ENCODE measurements at places on chromosomes 6 and 20. TPM values are rescaled to one million over a fixed set of nuclear protein-coding genes. Genes with fewer than 3 reads are reported as not detected.

The PXT1 gene
- not detected for polyA plus RNA-seq

The LZTS3 gene
- polyA plus RNA-seq, result 3.9 TPM

The C6orf15 gene
- polyA plus RNA-seq, result not detected

The RAET1E gene
- 8.8 TPM for polyA plus RNA-seq

The SCRT2 gene
- polyA plus RNA-seq, result not detected

GRCh38 chr6:37222125-37222967 is 35.2 kb upstream of the TBC1D22B start:
- H3K27me3 ChIP-seq, result no peaks in the 10 kb centered on the region
- H3K36me3 ChIP-seq, result no peaks in the 10 kb centered on the region
- H3K27ac ChIP-seq, result no peak overlapping the region
- peaks cover 4% of the 10 kb centered on the region for H3K4me1 ChIP-seq

DNA sequence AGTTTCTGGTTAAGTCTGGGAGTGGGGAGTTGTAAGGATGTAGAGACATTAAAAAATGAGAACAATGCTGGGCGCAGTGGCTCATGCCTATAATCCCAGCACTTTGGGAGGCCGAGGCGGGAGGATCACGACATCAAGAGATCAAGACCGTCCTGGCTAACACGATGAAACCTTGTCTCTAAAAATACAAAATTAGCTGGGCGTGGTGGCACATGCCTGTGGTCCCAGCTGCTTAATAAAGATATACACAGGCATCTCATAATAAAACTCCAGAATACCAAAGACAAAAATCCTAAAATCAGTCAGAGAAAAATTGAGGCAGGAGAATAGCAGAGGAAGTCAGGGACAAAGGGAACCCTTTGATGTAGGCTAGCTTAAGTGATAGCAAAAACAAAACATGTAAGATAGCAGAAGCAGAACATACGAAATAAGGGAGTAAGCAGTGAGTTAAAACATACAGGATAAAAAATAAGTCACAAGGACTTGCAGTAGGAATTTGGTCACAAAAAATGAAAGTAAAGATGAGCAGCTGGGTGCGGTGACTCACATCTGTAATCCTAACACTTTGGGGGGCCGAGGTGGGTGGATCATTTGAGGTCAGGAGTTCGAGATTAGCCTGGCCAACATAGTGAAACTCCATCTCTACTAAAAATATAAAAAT is 23.6 kb downstream of the DDX43 start:
- H3K27me3 ChIP-seq, result no peaks in the 10 kb centered on the region
- DNase-seq, result peak; percentile 3
- no peak overlapping the region for H3K4me3 ChIP-seq
- H3K36me3 ChIP-seq, result no peaks in the 10 kb centered on the region

GRCh38 chr20:4320291-4320690 is 304.9 kb upstream of the RNF24 start:
- no peak overlapping the region for H3K4me3 ChIP-seq
- H3K27me3 ChIP-seq, result no peaks in the 10 kb centered on the region
- H3K27ac ChIP-seq, result no peak overlapping the region

DNA sequence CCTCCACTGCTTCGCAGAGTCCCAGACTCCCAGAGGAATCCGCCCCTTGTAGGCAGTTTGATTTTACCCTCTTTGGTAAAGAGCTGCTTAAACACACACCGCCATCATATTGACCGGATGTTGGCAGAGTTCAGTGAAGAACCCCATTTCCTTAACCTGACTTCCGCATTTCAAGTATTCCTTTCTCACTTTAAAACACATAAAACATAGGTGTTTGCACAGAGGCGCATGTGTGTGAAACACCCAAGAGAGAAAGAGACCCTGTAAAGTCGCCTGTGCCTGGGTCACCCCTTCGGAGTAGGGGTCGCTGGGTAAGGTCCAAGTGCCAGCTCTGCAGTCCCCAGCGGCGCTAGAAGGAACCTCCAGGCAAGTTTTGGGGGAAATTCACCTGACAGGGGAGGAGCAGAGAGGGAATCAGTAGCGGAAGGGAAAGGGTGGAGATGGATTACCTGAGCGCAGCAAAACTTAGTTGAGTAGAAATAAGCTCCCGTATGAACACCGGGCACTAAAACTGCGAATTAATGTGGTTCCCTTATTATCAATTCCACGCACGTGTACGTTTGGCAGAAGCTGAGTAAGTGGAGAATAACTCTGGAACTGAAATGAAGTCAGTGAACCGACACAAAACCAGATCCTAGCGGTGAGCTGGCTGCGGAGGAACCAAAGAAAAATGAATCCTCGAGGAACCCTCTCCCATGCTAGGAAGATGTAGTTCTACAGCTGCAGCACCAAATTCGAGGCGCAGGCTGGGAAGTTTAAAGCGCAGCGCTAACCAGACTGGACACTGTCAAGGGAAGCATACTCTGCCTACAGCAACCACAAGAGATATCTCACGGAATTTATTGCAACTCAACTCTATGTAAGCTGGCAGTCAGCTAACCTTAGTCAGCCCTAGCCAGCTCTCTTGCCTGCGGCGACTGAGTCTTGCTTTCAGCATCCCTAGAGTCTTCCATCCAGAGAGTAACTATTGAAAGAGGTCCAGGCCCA is 3.5 kb upstream of the HTR1B start:
- peak overlapping the region; percentile 79 for H3K4me3 ChIP-seq
- peaks cover 46% of the 10 kb centered on the region for H3K27me3 ChIP-seq
- H3K4me1 ChIP-seq, result no peaks in the 10 kb centered on the region
- DNase-seq, result peak; percentile 48
- H3K27ac ChIP-seq, result no peak overlapping the region
- H3K36me3 ChIP-seq, result no peaks in the 10 kb centered on the region

- no peaks in the 10 kb centered on the region for H3K27me3 ChIP-seq
- no peak overlapping the region for H3K4me3 ChIP-seq
- DNase-seq, result no peak
- no peaks in the 10 kb centered on the region for H3K36me3 ChIP-seq
- no peak overlapping the region for H3K27ac ChIP-seq
These were observed 1347.5 kb upstream of the ADGRB3 start for GRCh38 chr6:67287566-67287965.

DNA sequence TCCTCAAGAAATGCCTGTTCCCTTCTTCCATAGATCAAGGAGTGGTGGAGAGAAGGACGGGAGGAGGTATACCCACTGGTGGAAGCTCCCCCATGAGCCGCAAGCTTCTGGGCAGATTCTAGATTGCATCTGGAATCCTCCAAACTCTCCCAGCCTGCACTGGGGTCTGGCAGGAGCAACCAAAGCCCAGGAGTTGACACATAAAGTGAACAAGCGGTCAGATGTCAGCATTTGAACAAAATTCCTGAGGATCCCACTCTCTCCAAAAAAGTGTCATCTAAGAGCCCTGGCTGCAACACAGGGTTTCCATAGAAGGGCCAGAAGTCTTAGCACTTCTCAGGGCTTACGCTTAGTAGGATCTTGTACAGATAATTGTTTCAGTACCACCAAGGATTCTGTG is 88.2 kb downstream of the KCNB1 start:
- H3K4me3 ChIP-seq, result no peak overlapping the region
- DNase-seq, result peak; percentile 71
- no peaks in the 10 kb centered on the region for H3K36me3 ChIP-seq
- peaks cover 27% of the 10 kb centered on the region for H3K4me1 ChIP-seq
- H3K27ac ChIP-seq, result no peak overlapping the region
- peaks cover 10% of the 10 kb centered on the region for H3K27me3 ChIP-seq

- 0 out of 2 replicates have a peak overlapping the region, but pooled peaks have one; percentile 5 for H3K27ac ChIP-seq
- DNase-seq, result peak; percentile 52
- H3K4me3 ChIP-seq, result no peak overlapping the region
- no peaks in the 10 kb centered on the region for H3K36me3 ChIP-seq
- peaks cover 9% of the 10 kb centered on the region for H3K4me1 ChIP-seq
These were observed 65.0 kb upstream of the TOX2 start for GRCh38 chr20:43849496-43850186.

GRCh38 chr6:43120101-43120763 is 44.1 kb downstream of the PTK7 start:
- peak overlapping the region; percentile 100 for H3K27ac ChIP-seq
- no peak overlapping the region for H3K4me3 ChIP-seq
- H3K27me3 ChIP-seq, result no peaks in the 10 kb centered on the region
- DNase-seq, result no peak

GRCh38 chr6:110629153-110629552 is 152.7 kb upstream of the SLC22A16 start:
- peaks cover 8% of the 10 kb centered on the region for H3K4me1 ChIP-seq
- DNase-seq, result no peak
- H3K36me3 ChIP-seq, result no peaks in the 10 kb centered on the region

DNA sequence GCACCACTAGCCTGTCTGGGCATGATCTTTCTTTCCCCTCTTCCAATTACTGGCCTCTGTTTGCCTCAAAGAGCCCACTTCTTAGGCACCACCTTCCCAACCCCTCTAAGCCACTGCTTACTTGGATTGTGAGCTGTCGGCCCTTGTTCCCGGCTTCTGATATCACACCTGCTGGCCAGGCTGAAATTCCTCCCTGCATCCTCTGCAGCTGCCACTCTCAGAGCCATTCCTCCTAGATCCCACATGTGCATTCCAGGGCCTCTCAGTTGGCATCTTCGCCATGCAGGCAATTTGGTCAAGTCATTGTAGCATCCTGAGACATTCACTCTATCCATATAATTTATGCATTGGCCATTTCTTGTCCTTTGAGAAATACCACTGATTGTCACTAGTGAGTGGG is 135.9 kb downstream of the OLIG3 start:
- no peaks in the 10 kb centered on the region for H3K4me1 ChIP-seq
- H3K36me3 ChIP-seq, result no peaks in the 10 kb centered on the region
- H3K27me3 ChIP-seq, result no peaks in the 10 kb centered on the region
- no peak overlapping the region for H3K4me3 ChIP-seq
- no peak for DNase-seq

GRCh38 chr6:105493736-105494135 is 90.9 kb upstream of the PREP start:
- H3K4me1 ChIP-seq, result no peaks in the 10 kb centered on the region
- H3K36me3 ChIP-seq, result no peaks in the 10 kb centered on the region
- no peak for DNase-seq
- no peak overlapping the region for H3K4me3 ChIP-seq
- no peaks in the 10 kb centered on the region for H3K27me3 ChIP-seq
- H3K27ac ChIP-seq, result no peak overlapping the region

DNA sequence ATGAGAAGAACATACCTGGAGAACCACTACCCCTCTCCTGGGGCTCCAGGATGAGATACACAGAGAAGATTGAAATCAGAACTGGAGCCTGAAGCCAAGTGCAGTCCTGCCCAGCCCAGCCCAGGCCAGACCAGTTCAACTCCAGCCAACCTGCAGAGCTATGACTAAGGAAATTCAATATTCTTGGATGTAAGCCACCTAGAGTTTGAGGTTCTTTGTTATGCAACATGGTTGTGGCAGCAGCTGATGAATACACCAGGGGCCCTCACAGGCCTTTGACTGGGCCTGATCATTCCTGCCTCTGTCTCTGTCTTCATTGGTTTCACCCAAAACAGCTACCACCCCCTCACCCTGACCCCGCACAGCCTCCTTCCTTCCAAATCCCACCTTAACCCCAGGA is 167.8 kb downstream of the LRFN2 start:
- H3K4me3 ChIP-seq, result no peak overlapping the region
- no peaks in the 10 kb centered on the region for H3K4me1 ChIP-seq
- H3K27ac ChIP-seq, result no peak overlapping the region
- peak; percentile 10 for DNase-seq
- no peaks in the 10 kb centered on the region for H3K27me3 ChIP-seq

DNA sequence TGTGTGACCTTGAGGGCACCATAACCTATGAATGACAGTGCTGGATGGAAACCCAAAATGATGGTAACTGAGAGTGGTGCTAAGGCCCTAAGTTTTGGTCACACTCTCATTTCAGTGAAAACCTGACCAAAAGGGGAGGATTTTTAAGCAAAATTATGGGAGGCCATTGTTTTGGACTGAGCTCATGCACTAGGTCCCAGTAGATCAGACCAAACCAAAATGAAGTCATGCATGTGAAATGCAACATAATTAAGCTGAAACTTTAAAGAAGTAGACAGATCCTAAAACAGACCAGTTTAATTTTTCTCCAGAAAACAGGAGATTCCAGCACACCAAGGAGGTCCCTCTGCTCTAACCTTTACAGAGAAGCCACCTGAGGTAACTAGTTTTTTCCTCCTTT is 24.0 kb upstream of the THBS2 start:
- H3K27ac ChIP-seq, result no peak overlapping the region
